ENCODE measurements at places on chromosomes 5 and 9.
A peak's percentile ranks its signal among the peaks of the same experiment; 100 is the strongest.

- no peak for DNase-seq
Observed at GRCh38 chr5:10756549-10756948, 4.5 kb downstream of the DAP start.

- DNase-seq, result no peak
Observed at GRCh38 chr5:53323943-53324642, 156.3 kb upstream of the FST start.

DNA sequence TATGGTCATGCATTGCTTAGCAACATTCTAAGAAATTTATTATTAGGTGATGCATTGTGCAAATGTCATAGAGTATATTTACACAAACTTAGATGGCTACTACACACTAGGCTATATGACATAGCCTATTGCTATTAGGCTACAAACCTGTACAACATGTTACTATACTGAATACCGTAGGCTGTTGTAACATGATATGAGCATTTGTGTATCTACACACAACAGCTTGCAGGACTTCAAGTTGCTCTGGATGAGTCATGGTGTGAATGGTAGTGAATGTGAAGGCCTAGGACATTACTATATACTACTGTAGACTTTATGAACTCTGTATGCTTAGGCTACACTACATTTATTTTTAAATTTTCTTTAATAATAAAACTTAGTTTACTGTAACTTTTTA is 107.2 kb upstream of the MAMDC2 start:
- DNase-seq, result no peak

DNA sequence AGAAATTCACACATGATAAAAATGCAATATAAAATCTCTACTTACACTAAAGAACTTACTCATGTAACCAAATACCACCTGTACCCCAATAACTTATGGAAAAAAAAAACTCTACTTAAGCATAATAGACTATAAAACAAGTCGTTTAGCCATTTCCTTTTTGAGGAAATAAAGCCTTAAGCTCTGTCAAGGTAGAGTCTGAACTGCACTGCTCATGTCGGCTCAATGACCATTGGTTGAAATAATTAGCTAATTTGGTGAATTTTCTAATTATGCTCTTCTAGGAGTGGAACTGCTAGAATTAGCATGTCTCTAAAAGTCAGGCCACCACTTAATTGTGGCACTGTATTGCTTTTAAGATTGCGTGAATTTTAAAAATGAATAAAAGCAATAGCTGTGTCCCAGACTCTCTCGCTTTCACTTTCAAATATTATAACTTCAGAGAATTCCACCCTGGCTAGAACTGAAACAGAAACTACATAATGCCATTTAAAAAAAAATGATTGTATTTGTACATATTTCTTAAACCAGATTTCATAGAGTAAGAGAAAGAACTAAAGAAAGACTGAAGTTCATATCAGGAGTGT is 113.0 kb upstream of the PCA3 start:
- no peak for DNase-seq

DNA sequence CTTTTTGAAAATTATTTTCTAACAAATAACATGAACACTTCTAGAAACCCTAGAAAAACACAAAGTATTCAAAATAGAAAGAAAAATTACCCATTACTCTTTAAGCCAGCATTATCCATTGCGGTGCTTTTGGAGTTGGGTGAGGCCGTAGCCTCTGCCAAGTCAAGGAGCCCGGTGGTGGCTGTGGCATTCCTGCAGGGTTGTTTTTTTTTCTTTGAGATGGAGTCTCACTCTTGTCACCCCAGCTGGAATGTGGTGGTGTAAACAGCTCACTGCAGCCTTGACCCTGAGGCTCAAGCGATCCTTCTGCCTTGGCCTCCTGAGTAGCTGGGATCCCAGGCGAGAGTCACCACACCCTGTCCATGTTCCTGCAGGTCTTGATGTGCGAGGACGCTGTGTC is 8.2 kb upstream of the AHRR start:
- DNase-seq, result no peak

DNA sequence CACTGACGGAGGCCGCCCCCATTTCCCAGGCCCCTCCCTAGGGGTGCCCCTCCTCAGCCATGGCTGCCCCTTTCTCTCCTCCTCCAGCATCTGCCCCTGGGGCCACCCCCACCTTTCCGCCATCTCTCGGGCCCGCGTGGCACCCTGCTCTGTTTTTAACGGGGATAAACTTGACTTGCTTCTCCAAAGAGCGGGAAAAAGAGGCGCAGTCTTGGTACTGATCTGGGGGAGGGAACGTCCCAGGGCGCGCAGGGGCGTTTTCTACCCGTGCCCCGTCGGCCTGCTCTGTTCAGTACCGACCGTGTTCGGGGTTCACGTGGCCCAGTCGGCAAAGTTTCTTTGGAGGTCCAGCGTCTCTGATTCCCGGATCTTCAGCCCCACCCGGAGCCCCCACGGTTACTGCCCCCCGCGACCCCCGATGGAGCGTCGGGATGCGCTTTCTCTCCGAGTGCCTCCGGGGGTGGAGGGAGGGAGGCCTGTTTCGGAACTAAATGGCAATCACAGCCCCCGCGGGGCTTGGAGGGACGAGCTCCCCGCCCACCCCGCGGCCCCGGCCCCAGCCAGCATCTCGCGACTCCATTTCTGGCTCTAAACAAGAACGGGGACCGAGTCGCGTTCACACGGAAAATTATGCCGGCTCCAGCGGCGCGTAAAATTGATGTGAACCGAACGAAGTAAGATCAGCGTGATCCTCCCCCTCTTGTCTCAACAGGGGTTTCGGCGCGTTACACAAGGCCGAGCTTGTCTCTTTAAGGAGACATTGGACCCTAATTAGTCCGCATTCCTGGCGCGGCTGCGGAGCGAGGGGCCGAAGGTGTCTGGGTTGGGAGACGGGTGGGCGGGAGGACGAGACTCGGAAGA is 1.1 kb upstream of the TLE4 start:
- DNase-seq, result no peak

DNA sequence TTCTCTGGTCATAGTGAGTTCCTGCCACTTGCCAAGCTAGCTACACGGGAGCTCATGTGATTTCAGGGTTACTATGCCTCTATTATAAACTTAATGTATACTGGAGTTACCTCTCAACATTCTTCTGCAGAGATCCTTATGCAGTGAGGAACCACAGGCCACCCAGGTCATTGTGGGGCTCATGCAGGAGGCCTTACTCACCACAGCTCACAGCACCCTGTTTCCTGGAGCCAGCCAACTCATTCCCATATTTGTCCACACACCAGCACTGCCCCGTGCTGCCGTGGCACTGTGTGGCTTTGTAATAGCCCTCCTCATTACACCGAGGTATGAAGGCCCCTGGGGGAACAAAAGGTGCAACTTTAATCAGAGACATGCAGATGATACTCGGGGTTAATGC is 520.0 kb downstream of the SPOCK1 start:
- no peak for DNase-seq

- no peak for DNase-seq
Observed at GRCh38 chr5:119220576-119221197, 135.1 kb upstream of the TNFAIP8 start.

GRCh38 chr5:14109771-14110170 is 33.4 kb upstream of the TRIO start:
- DNase-seq, result no peak

- DNase-seq, result peak; percentile 70
Observed at GRCh38 chr5:116554764-116555163, 19.9 kb downstream of the SEMA6A start.

GRCh38 chr9:9645006-9645405 is 967.8 kb downstream of the PTPRD start:
- no peak for DNase-seq

All from pons (tissue), 1 donor.